Stimulated activated naive B cell treated with anti-CD40 and anti-IgM and Interleukin-4, amounts not matched to agents 10 μg/mL and 1 μg/mL and 100 μg/mL, for 72 hours (primary cell): ENCODE measurements at places on chromosomes 3 and 15.

- DNase-seq, result no peak
Measured at GRCh38 chr3:170494766-170495165, 76.1 kb downstream of the CLDN11 start.

DNA sequence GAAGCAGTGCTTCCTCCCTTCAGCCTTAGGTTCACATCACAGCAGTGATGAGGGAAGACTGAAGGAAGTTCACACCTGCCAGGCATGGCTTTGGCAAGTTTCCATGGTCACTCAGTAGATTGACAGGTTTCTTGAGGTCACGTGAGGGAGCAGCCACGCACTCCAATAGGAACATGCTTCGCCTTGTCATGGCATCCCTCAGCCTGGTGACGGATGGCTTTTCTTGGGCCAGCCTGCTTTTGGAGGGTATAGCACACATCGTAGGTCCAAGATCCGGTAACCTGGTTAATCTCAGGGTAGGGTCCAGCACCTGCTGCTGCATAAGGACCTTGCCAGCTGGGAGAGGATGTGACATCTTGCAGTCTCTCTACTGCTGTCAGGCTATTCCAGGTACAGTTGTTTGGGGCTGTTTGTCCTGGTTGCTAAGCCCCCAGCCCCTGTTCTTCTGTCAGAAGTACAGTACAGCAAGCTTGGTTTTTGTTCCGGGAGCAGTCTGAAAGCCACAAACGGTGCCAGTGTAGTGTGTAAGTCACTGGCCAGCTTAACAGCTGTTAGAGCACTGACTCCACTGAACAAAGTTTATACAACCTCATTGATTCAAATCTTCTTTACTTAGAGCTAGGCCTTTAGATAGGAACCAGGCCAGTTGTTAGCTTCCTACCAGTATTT lies 42.3 kb downstream of the PSMD6 start:
- DNase-seq, result no peak

DNA sequence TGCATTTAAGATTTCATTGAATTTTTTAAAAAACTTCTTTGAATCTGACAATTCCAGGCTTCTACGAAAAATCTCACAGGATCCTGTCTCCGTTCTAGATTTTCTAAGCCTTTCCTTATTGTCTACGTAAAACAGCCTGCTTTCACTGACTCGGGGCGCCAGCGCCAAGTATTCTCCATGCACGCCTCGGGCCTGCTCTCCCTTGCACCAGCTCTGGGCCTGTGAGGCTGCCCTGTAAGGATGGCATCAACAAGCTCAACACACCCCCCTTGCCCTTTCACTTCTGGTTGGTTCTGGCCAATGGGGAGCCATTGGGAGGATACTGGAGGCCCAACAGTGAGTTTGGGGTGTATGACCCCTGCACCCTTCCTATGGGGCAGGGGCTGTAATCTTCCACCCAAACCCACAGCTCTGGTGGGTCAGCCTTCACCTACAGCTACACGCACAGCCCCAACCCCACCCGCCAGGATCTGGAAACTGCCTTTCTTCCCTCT lies 47.8 kb downstream of the SLC41A3 start:
- DNase-seq, result no peak

GRCh38 chr3:126926684-126927400 lies 56.1 kb upstream of the PLXNA1 start:
- DNase-seq, result no peak

DNA sequence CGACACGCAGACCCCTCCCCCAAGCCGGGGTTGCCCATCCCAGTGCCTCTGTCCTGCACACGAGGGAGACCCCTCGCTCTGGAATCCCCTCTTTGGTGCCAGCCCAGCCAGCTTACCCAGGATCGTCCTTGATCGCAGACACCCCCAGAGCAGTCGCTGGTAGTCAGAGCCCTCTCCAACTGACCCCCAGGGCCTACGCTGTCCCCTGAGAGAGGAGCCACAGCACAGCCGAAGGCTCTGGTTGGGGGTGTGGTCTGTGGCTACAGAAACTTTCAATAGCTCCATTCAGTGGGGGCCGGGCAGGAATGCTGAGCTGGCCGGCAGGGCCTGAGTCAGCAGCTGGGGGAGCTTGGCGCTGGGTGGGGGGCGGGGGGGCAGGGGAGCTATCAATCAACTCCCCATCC lies at the start of gene LCTL:
Gene LCTL, minus strand, starts transcription at position 258 of the 404 bp plus-strand sequence. CDS start 633 bp downstream, outside the sequence.
- DNase-seq, result no peak

DNA sequence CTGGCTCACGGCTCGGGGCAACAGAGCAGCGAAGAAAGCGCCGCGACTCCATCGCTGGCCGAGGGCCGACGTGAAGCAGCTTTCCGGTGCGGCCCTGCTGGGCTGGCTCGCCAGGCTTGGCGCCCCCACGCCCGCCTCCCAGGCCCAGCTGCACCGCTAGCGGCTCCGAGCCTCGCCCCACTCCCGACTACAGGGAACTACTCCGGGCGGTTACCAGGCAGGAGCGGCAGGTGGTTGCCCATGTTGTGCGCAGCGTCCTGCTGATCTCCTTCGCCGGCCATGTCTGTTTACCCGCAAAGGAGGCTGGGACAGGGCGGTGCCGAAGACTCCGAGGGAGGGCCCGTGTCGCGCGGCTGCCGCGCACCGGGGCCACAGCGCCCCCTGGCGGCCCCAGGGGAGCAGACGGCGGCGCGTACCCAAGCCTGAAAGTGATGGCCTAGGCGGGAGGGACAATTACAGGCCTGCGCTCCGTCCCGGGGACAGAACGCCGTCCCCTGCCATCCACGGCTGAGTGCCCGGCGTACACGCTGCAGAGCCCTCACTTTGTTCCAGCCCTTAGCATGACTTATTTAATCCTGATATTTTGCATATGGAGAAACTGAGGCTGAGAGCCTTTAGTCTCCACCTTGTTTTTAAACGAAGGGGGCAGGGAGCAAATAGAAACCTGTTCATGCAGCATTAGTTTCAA lies at the start of gene CRBN:
Gene CRBN, minus strand, starts transcription at position 285 of the 688 bp plus-strand sequence. Its CDS starts 4 bp downstream, at position 281.
- DNase-seq, result peak; percentile 84

GRCh38 chr15:93700051-93700450 lies 531.3 kb upstream of the MCTP2 start:
- no peak for DNase-seq

GRCh38 chr15:39581242-39581792 lies 438 bp downstream of the THBS1 start:
- DNase-seq, result no peak

GRCh38 chr3:178804606-178805005 lies 267.0 kb downstream of the ZMAT3 start:
- no peak for DNase-seq

- DNase-seq, result no peak
Measured at GRCh38 chr3:13590841-13591520, 42.1 kb downstream of the FBLN2 start.

- DNase-seq, result no peak
Measured at GRCh38 chr3:186058225-186058624, 50.7 kb downstream of the ETV5 start.

DNA sequence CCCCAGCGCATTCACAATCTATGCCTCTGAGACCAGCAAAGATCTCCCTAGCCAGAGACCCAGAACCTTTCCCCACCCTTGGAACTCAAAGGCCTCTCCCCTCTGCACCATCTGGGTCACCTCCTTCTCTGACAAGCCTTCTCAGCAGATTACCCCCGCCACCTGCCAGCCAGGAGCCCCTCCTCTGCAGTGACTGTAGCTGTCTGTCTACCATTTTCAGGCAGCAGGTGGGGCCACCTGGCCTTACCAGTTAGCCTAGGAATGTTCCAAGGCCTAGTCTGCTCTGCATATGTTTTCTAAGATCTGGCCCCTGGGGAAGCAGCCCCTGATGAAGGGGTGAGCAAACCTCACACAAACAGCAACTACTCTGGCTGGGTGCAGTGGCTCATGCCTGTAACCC lies 2.4 kb downstream of the MYLK start:
- no peak for DNase-seq

GRCh38 chr15:29533647-29534046 lies 264.0 kb upstream of the NSMCE3 start:
- no peak for DNase-seq

DNA sequence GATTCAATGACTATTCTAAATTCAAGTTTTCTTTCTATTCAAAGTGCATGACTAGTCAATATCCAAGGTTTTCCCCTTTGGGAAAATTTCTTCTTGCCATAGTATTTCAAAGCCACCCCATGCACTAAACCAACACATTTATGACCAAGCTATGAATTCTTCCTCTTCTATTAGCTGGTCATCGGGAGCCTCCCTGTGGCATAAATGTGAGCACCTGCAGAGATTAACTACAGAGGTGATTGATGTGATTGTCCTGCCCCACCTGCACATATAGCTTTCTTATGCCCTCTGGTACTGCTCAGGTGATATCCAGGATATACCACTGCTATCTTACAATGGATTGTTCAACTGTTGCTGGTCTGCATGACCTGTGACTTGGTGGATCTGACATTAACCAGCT lies 694.9 kb downstream of the ZBBX start:
- DNase-seq, result no peak

- DNase-seq, result no peak
Measured at GRCh38 chr3:129449279-129450115, 9.5 kb downstream of the IFT122 start.

GRCh38 chr3:144557515-144557914 lies 585.9 kb downstream of the DIPK2A start:
- DNase-seq, result no peak

GRCh38 chr3:52506266-52506966 lies 11.3 kb downstream of the STAB1 start:
- no peak for DNase-seq

DNA sequence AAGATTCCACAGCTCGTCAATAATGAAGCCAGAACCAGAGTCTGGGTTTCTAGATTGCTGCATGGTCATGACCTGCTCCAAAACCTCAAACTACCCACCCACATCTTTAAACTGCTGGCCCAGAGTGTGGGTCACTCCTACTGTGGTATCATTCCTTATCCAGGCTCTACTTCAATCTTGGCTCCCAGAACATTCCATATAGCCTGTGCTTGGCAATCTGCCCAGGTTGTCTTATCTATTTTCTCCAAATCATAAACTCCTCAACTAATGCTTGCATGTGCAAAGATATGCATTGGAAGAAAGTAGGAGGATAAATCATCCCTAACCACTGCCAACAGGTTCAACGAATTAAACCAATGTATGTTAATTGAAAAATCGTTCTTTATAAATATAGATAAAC lies 169.7 kb downstream of the ANXA2 start:
- DNase-seq, result no peak

DNA sequence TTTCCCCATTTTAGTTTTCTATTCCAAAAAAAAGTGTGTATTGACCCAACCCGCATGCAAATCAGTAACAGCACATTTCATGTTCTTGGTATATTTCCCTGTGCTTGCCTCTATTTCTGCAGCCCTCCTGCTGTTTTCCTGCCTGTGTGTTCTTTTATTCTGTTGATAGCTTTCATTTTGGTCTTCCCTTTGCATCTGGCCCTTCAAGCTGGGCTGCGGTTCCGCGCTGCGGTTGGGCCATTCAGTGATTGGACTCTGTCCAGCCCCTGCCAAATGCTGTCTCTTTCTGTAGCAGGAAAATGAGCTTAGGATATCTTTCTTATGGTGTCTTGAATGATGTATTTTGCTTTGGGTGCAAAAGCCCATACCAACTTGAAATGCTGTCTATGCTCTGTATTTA lies 49.9 kb downstream of the ZNF621 start:
- no peak for DNase-seq

- DNase-seq, result no peak
Measured at GRCh38 chr15:38335116-38335515, 82.5 kb downstream of the SPRED1 start.

DNA sequence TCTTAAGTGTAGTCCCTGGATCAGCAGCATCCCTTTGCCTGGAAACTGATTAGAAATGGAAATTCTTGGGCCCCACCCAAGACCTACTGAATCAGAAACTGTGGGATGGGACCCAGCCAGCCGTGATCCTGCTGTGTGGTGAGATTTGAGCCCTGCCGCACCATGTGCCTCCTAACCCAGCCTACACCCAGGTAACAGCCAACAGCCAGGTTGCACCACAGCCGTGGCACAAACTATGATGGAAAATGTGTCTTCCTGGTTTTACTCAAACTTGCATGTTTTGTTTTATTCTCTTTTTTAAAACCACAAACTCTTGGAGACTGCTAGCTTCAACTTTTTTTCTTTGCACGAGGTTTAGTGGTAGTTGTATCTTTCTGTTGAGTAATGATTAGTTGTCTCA lies 2.6 kb downstream of the LIMD1 start:
- peak; percentile 14 for DNase-seq

- DNase-seq, result no peak
Measured at GRCh38 chr15:43218908-43219706, 1.7 kb downstream of the EPB42 start.

DNA sequence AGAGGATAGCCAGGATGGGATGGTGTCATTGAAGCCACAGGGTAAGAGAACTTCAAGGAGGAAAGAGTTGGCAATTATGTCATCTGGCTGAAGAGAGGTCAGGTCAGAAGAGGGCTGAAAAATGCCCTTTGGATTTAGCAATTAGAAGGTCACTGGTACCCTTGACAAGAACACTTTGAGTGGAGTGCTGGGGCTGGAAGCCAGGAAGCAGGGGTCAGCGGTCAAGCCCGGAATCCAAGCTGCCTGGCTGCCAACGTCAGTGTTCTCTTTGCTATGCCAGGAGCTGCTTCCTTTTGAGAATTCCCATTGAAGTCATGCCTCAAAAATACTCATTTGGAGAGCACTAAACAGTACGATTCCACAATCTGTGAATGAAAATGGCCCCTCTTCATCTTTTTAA lies 386.5 kb downstream of the SHQ1 start:
- DNase-seq, result no peak

GRCh38 chr3:81968658-81969057 lies 207.2 kb upstream of the GBE1 start:
- no peak for DNase-seq

GRCh38 chr15:40444736-40445135 lies 4.0 kb downstream of the BAHD1 start:
- DNase-seq, result no peak

GRCh38 chr15:39031596-39031995 lies 467.0 kb upstream of the RASGRP1 start:
- no peak for DNase-seq

GRCh38 chr15:67611370-67612369 lies 69.2 kb downstream of the MAP2K5 start:
- DNase-seq, result no peak

GRCh38 chr15:56428821-56429458 lies 36.0 kb downstream of the MNS1 start:
- DNase-seq, result no peak

- no peak for DNase-seq
Measured at GRCh38 chr3:71857956-71858355, 73.0 kb upstream of the PROK2 start.

- no peak for DNase-seq
Measured at GRCh38 chr3:110352841-110353604, 718.6 kb upstream of the NECTIN3 start.

GRCh38 chr15:71352125-71352524 lies 236.9 kb downstream of the THSD4 start:
- no peak for DNase-seq

GRCh38 chr3:70501561-70501960 lies 189.1 kb upstream of the MDFIC2 start:
- DNase-seq, result no peak

- DNase-seq, result no peak
Measured at GRCh38 chr3:123961508-123961856, 453 bp upstream of the CCDC14 start.

- no peak for DNase-seq
Measured at GRCh38 chr15:77123854-77124253, 52.9 kb upstream of the TSPAN3 start.
